ENCODE measurements at places on chromosomes 12 and 14. TPM values are rescaled to one million over a fixed set of nuclear protein-coding genes. Genes with fewer than 3 reads are reported as not detected.

Gene RAB2B
- 33.7 TPM for total RNA-seq

Gene PAPLN
- total RNA-seq, result not detected

Gene OTOGL
- total RNA-seq, result not detected

Gene PTGER2
- total RNA-seq, result 57.7 TPM

Gene LMNTD1
- total RNA-seq, result not detected

Gene ITGB7
- total RNA-seq, result 590 TPM

Gene MON2
- total RNA-seq, result 66.5 TPM

Gene ZNF140
- 20.8 TPM for total RNA-seq

Gene TAS2R50
- total RNA-seq, result 0.61 TPM

Gene KRT83
- total RNA-seq, result not detected

DNA sequence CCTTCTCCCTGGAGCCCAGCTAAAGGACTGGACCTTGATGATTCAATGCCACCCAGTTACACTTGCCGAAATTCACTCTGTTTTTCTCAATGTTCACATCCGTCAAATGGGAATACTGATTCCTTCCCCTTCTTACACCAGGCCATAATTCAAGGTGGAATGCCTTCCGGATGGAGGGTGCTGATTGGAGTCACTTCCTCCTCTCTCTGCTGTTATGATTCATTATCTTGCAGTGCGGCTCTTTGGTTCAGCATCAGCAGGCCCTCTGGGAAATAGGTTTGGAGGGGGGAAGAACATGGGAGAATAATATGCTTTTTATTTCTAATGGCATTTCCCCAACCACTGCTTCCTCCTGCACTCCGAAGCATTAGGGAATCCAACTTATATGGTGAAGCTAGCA lies 390.6 kb upstream of the TBX3 start:
- H3K36me3 ChIP-seq, result no peaks in the 10 kb centered on the region
- no peak for DNase-seq
- no peaks in the 10 kb centered on the region for H3K4me1 ChIP-seq
- no peak overlapping the region for H3K4me3 ChIP-seq

DNA sequence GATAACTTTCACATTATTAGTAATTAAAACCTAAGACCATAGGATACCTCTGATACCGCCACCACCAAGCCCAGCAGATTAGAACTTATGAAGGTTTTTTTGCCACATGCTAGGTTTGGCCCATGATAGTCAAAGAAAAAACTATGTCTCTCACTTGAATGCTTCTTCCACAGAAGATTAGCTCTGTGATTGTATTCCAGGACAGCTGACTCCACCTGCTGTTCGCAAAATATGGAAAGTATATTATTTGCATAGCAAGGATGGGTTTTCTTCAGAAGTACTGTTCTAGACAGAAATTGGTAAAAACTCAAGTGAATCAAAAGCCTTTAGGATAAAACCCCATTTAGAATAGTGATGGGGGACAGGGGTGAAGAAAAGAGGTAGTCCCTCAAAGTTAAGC lies 42.2 kb downstream of the PPFIBP1 start:
- H3K36me3 ChIP-seq, result no peaks in the 10 kb centered on the region
- no peak for DNase-seq
- H3K27ac ChIP-seq, result no peak overlapping the region
- H3K27me3 ChIP-seq, result no peaks in the 10 kb centered on the region
- no peak overlapping the region for H3K4me3 ChIP-seq

DNA sequence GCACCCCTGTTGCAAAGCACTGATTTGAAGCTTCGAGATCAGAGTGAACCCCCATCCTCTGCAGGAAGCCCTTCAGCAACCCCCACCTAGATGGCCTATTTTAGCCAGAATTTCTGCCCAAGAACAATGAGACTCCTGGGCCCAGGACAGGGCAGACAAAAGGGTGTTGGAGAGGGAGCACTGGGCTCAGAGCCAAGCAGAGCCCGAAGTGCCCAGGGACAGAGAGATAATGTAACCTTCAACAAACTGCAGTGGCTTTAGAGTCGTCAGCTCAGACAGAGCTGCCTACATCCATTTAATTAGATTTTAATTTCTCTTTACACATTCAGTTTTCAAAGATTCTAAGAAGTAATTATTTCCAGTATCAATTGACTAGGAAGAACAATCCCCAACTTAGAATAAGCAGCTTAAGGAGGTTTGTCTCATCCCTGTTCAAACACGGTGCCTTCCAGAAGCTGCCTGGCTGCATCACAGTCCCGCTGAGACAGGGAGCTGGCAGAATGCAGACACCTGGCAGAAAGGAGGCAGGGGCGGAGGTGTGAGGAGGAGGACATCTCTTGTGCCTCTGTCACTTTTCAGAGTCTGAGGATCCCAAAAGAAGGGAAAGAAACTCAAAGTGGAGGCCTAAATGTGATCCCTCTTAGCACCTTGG lies 504.9 kb upstream of the CCDC196 start:
- H3K4me1 ChIP-seq, result no peaks in the 10 kb centered on the region
- DNase-seq, result no peak
- no peaks in the 10 kb centered on the region for H3K27me3 ChIP-seq
- H3K4me3 ChIP-seq, result no peak overlapping the region

DNA sequence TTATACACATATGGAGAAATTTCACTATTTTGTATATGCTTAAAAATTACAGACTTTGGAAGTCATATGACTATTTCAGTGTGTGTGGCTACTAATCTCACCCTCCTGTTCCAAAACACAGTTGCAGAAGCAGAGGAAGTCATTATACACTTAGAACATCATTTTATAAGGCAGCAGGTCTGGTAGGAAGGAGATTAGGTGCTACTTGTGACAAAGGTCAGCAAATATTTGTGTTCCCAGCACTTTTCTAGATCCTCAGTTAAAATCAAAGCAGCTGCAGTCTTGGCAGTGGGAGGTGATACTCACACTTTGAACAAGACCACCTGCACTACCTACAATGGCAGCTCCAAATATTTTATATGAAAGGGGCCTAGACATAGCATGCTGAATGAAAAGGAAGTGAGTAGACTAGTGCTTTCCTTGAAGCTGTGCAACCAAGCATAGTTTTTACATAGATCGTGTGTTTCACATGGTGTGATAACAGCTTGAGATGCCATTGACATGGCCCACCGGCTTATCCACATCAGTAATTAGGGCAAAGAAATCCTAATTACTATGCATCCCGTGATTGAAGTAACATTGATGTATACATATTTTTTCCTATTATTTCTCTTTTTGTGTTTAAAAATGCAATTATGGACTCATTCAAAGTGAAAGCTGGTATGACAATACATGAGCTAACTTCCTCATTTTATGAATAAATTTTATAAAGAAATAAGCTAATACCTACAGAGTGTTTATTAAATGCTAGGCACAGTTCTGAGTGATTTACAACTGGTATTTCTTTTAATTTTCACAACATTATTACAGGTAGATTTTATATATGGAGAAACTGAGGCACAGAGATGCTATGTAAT lies 5.3 kb downstream of the GYS2 start:
- H3K4me1 ChIP-seq, result no peaks in the 10 kb centered on the region
- no peaks in the 10 kb centered on the region for H3K27me3 ChIP-seq
- no peak overlapping the region for H3K27ac ChIP-seq
- H3K36me3 ChIP-seq, result no peaks in the 10 kb centered on the region
- no peak overlapping the region for H3K4me3 ChIP-seq

- no peak overlapping the region for H3K4me3 ChIP-seq
- H3K27ac ChIP-seq, result no peak overlapping the region
- H3K27me3 ChIP-seq, result no peaks in the 10 kb centered on the region
Measured at GRCh38 chr12:27537855-27538675, 14.1 kb downstream of the PPFIBP1 start.

DNA sequence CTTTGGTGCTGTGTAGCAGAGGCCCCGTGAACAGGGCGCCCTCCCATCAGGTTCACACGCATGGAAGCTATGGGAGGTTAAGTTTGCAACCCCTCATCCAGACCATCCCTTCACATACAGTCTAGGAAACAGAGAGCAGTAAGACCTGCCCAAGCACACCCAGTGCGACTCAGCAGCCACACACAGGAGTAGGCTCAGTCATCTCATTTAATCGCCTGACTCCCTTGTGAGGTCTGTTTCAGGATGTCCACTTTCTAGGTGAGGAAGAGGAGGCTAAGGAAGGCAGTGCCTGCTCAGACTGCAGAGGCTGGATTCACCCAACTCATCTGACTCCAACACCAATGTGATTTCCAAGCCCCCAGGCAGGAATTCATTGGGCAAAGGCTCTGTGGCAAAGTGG lies 11.9 kb downstream of the BDKRB1 start:
- no peak overlapping the region for H3K4me3 ChIP-seq
- no peaks in the 10 kb centered on the region for H3K4me1 ChIP-seq
- no peak overlapping the region for H3K27ac ChIP-seq
- peaks cover 24% of the 10 kb centered on the region for H3K27me3 ChIP-seq
- no peaks in the 10 kb centered on the region for H3K36me3 ChIP-seq

GRCh38 chr12:54159140-54159539 lies 29.6 kb downstream of the SMUG1 start:
- DNase-seq, result no peak
- no peak overlapping the region for H3K27ac ChIP-seq
- H3K4me1 ChIP-seq, result no peaks in the 10 kb centered on the region
- H3K4me3 ChIP-seq, result no peak overlapping the region

- DNase-seq, result no peak
- no peak overlapping the region for H3K4me3 ChIP-seq
- H3K27me3 ChIP-seq, result peaks cover 32% of the 10 kb centered on the region
- H3K36me3 ChIP-seq, result no peaks in the 10 kb centered on the region
Measured at GRCh38 chr12:120367924-120368788, 808 bp downstream of the MSI1 start.

GRCh38 chr12:112464605-112465004 lies 45.9 kb downstream of the PTPN11 start:
- no peak overlapping the region for H3K27ac ChIP-seq
- H3K36me3 ChIP-seq, result no peaks in the 10 kb centered on the region
- H3K27me3 ChIP-seq, result no peaks in the 10 kb centered on the region
- no peaks in the 10 kb centered on the region for H3K4me1 ChIP-seq
- H3K4me3 ChIP-seq, result no peak overlapping the region
- DNase-seq, result no peak

GRCh38 chr12:64611341-64612284 lies 1.3 kb downstream of the RASSF3 start:
- DNase-seq, result peak; percentile 36
- peak overlapping the region; percentile 78 for H3K27ac ChIP-seq
- H3K4me3 ChIP-seq, result peak overlapping the region; percentile 78
- no peaks in the 10 kb centered on the region for H3K27me3 ChIP-seq
- H3K36me3 ChIP-seq, result no peaks in the 10 kb centered on the region

DNA sequence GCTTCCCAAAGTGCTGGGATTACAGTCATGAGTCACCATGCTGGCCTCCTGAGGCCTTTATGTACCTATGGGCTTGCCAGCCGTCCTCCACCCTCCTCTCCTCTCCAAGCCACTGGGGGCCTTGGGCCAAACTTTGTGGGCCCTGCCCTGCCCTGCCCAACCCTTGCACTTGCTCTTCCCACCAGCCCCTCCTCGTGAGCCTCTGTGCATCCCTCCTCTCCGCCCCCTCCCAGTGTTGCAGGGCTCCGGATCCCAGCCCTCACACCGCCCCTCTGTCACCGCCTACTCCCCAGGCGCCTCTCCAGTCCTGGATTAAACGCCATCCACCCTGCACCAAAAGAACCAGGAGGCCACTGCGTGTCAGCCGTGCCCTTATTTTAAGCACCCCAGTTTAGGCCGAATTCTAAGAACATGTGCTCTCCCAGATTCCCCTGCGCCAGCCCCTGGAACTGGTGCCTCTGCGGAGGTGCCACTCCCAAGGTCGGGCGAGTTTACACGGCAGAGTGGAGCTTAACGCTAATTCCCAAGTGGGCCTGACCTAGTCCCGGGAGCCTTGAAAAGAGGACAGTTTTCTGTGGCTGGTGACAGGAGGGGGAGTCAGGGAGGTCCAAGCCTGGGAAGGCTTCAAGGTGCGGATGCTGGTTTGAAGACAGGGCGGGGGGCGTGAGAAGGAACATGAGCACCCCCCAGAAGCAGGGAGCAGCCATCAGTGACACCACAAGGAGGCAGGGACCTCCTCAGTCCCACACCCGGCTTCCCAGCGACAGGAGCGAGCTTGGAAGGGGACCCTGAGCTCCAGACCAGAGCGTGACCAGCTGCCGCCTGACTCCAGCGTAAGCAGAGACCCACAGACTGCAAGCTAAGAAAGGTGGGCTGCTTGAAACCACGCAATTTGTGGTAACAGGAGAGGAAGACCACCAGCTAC lies 21.2 kb upstream of the CDCA4 start:
- no peak overlapping the region for H3K27ac ChIP-seq
- no peak for DNase-seq
- no peak overlapping the region for H3K4me3 ChIP-seq
- H3K27me3 ChIP-seq, result no peaks in the 10 kb centered on the region
- peaks cover 13% of the 10 kb centered on the region for H3K4me1 ChIP-seq

DNA sequence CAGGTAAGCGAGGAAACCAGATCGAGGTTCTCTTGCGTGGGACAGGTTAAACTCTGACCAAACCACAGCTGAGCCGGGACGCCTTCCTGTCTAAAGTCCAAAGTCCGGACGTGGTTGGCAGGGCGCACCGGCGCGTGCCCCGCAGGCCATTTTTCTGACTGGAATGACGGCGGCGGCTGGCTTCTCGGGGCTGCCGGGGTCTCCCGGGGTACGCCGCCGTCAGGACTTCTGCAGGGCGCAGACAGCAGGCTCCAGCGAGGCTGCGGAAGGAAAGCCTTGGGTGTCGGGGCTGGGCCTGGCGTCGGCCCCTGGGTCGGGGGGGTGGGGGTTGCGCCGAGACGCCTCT lies 32.8 kb downstream of the MIA2 start:
- peak overlapping the region; percentile 95 for H3K4me3 ChIP-seq
- H3K36me3 ChIP-seq, result no peaks in the 10 kb centered on the region
- H3K27me3 ChIP-seq, result no peaks in the 10 kb centered on the region
- H3K27ac ChIP-seq, result peak overlapping the region; percentile 95
- H3K4me1 ChIP-seq, result peaks cover 16% of the 10 kb centered on the region

DNA sequence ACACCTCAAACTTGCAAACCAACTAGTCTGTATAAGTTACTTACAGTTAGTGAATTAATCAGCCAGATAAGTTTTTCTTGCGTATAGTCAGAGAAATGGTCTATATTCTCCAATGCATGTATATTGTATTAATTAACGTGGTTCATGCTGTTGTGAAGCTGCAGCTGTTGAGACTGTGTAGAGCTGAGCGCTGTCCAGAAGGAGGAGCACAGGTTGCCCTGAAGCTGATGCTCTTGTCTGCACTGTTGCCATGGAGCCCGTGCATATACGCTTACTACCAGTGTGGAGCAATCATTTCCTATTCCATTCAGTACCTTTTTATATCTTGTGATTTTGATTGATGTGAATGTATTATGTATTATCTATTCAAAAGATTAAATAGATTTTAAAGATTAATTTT lies 74.3 kb upstream of the ARID2 start:
- H3K36me3 ChIP-seq, result no peaks in the 10 kb centered on the region
- H3K27ac ChIP-seq, result no peak overlapping the region
- no peaks in the 10 kb centered on the region for H3K27me3 ChIP-seq
- H3K4me1 ChIP-seq, result no peaks in the 10 kb centered on the region
- H3K4me3 ChIP-seq, result no peak overlapping the region

DNA sequence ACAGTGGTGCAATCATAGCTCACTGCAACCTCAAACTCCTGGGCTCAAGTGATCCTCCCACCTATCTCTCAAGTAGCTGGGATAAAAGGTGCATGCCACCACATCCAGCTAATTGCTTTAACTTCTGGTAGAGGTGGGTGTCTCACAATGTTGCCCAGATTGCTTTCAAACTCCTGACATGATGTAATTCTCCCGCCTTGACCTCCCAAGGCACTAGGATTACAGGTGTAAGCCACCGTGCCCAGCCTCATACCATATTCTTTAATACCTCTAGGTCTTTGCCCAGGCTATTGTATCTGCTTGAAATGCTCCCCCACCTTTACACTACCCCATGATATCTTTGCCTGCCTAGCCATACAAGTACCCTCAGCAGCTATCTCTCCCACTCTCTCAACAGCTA lies 11.3 kb downstream of the R3HDM2 start:
- DNase-seq, result no peak
- H3K4me1 ChIP-seq, result peaks cover 2% of the 10 kb centered on the region
- H3K36me3 ChIP-seq, result peaks cover 22% of the 10 kb centered on the region
- H3K27ac ChIP-seq, result no peak overlapping the region
- no peaks in the 10 kb centered on the region for H3K27me3 ChIP-seq
- no peak overlapping the region for H3K4me3 ChIP-seq

Measured in T-cell (primary cell).